ENCODE measurements at places on chromosomes 16 and 17.

- DNase-seq, result no peak
Observed at GRCh38 chr16:29743827-29744531, 1.8 kb downstream of the C16orf54 start.

DNA sequence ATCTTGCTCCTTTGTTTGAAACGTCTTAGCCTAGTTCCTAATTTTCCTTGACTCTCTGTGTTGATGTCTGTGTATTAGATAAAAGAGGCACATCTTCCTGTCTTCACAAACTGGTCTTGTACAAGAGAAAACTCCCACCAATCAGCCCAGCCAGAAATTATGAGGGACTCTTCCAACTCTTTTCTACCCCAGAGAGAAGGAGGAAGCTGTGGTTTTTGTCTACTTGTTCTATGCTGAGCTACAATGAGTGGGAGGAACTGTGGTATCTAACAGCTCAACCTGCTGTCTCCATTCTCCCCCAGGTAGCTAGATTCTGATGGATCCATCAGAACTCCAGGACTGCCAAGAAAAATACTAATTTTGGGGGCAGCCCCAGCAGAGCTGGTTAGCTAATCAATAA, 392.5 kb downstream of the HS3ST3B1 start:
- no peak for DNase-seq

- DNase-seq, result no peak
Observed at GRCh38 chr16:12625068-12625467, 178.6 kb downstream of the CPPED1 start.

DNA sequence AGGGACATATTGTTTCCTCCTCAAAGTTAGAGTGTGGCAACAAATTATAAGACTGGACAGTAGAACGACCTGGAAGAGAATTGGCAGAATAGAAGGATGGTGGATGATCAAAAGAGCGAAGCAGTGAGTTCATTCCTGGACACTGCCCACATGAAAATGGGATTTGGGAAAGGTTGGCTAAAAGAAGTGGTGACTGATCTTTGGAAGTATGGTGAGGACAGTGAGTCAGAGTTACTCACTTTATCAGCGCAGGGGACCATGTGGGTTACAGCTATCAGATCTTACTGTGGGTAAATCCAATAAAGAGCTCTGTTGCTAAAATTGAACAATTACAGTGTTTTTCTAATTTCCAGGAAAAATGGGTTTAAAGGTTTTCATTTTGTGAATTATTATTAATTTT, 2.7 kb upstream of the TANC2 start:
- no peak for DNase-seq

DNA sequence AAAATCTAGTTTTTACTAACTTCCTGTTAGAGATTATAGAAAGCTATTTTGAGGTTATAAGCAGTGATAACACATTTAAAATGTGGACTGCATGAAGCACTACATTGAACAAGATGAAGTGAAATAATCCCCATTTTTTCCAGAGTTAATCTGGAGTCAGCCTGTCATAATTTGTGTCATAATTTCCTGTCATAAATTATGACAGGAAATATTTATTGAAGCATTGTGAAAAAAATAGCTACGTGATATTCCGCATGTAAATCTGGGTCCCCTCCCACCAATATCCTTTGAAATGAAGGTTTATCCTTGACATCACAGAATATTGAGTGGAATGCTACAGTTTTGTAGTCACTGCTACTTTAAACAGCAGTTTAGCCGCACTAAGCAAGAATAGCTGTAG, 40.1 kb downstream of the OMG start:
- no peak for DNase-seq

GRCh38 chr16:54936979-54937670, 6.5 kb downstream of the IRX5 start:
- DNase-seq, result peak; percentile 93

GRCh38 chr17:57001541-57001940, 23.6 kb downstream of the SCPEP1 start:
- no peak for DNase-seq

- DNase-seq, result no peak
Observed at GRCh38 chr17:10471858-10472257, 2.5 kb upstream of the MYH4 start.

DNA sequence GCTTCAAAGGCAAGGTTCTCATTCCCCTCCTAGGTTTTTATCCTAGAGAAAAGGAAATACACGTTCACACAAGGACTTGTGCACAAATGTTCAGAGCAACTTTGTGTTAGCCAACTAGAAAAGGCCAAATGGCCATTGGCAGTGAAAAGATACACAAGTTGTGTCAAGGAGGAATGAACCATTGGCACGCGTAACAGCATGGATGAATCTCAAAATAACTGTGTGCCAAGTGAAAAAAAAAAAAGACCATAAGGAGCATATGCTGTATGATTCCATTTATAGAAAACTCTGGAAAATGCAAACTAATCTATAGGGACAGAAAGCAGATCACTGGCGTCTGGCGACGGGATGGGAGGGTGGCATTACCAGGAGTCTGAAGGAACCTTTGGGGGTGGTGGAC, 333.8 kb downstream of the SNX29 start:
- no peak for DNase-seq

DNA sequence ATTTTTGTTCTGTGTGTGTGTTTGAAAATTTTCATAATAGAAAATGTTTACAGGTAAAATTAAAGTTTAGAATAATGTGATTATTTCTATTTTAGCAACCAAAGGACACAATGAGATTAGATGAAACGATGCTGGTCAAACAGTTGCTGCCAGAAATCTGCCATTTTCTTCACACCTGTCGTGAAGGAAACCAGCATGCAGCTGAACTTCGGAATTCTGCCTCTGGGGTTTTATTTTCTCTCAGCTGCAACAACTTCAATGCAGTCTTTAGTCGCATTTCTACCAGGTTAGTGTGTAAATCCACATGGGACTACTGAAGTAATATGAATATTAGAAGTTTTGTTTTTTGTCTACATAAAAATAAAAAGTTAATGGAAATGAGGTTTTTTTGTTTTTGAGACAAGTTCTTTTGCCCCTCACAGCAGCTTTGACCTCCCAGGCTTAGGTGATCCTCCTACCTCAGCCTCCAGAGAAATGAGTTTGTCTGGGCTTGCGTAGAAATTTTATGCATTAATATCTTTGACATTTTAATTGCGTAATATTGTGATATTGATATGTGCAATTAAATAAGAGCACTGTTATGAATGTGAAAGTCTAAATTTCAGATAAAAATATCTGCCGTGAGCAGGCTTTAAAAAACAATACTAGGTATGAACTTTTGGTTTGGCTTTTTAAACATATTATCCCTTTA, 68.5 kb downstream of the NF1 start:
- no peak for DNase-seq

DNA sequence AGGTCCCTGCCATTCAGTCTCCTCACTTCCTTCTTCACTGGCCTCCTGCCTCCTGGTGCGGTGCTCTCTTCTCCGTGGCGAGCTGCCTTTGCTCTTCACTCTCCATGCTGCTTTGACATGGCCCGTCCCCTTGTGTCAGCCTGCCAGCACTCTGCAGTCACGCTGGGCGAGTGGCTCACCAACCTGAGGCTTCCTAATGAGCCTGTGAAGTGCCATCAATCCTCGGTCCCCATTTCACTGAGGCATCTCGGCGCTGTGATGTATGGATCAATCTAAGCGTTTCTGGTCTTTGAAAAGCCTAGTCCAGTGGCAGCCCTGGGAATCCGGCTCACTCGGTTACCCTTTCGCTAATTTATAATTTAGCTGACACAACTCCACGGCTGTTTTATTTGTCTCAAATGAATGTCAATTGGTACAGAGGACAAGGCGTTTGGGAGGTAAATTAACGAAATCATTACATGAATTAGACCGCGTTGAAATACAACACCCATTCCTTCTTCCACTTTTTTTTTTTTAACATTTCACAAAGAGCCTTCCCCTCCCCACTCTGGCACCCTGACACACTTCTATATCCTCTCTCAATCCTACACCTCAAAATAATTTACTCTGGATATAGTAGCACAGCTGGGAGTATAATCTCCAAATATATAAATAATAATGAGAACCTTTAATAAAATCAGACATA, 610.7 kb downstream of the TMEM114 start:
- no peak for DNase-seq

DNA sequence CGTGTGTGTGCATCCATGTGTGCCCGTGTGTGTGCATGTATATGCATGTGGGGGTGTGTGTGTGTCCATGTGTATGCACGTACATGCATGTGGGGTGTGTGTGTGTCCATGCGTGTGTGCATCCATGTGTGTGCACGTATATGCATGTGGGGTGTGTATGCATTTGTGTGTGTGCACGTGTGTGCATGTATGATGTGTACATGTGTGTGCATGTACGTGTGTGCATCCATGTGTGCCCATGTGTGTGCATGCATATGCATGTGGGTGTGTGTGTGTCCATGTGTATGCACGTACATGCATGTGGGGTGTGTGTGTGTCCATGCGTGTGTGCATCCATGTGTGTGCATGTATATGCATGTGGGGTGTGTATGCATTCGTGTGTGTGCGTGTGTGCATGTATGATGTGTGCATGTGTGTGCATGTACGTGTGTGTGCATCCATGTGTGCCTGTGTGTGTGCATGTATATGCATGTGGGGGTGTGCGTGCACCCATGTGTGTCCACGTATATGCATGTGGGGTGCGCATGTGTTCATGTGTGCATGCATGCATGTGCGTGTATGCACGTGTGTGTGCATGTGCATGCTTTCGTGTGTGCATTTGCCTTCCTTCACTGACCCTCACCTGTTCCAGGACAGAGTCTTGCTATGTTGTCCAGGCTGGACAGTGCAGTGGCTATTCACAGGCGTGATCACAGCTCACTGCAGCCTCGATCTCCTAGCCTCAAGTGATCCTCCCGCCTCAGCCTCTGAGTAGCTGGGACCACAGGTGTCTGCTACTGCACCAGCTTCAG, 129.6 kb upstream of the TNRC6C start:
- DNase-seq, result no peak

GRCh38 chr16:72482695-72483094, 310.7 kb upstream of the PMFBP1 start:
- DNase-seq, result no peak

- no peak for DNase-seq
Observed at GRCh38 chr17:10777890-10778289, 26.0 kb downstream of the TMEM238L start.

GRCh38 chr17:56740481-56740880, 93.2 kb downstream of the C17orf67 start:
- no peak for DNase-seq

DNA sequence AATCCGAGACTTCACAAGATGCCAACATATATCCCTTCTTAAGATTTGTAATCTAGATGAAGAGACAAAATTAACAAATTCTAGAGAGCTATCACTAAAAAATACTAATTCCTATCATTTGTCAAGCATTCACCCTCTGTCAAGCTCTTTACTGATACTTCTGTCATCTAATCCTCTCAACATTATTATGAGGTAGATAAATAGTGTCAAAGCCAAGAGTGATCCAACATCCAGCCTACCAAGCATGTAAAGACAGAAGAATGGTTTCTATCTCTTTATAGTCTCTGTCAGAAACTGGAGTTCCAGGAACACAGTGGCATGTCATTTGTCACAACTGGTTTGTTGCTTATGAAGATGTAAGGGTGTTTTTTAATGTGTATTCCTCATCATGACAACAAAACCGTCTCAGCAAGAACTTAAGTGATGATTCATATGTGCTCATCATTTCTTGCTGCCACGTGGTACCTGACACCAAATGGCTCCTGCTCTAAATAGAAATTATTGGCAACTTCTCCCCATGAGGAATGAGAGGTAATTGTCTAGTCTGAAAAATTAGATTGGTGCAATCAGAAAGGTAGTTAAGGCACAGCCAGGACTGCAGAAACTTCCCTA, 196.8 kb downstream of the TOX3 start:
- no peak for DNase-seq

- no peak for DNase-seq
Observed at GRCh38 chr17:77872199-77872598, 86.3 kb upstream of the TNRC6C start.

- peak; percentile 81 for DNase-seq
Observed at GRCh38 chr17:31391496-31391949, at the start of gene RAB11FIP4. Gene RAB11FIP4, plus strand, starts transcription at chr17:31391675. Its CDS starts 178 bp downstream, at chr17:31391853.

DNA sequence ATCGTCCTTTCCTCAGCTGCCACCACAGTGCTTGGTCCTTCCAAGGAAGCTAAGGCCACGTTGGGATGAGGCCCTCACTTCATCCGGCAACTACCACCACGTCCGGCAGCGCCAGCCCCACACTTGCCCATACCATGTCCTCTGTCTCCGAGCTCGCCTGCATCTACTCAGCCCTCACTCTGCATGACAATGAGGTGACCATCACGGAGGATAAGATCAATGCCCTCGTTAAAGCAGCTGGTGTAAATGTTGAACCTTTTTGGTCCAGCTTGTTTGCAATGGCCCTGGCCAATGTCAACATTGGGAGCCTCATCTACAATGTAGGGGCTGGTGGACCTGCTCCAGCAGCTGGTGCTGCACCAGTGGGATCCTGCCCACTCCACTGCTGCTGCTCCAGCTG, 44.9 kb downstream of the TTC19 start:
- no peak for DNase-seq

DNA sequence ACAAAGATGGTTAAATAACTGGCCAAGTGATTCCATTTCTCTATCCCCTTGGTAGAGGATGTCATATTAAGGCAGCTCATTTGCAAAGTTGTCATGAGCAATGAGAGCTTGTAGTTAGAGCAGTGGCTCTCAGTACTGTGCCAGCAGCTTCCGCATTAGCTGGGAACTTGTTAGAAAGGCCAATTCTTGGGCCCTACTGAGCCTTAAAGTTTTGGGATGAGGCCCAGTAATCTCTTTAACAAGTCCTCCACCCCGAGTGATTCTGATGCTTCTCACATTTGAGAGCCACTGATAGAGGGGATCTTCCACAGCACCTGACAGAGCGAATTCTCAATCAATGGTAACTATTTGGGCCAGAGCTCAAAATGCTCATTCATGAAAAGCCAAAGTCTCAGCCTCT, 20.2 kb upstream of the CCL1 start:
- no peak for DNase-seq

DNA sequence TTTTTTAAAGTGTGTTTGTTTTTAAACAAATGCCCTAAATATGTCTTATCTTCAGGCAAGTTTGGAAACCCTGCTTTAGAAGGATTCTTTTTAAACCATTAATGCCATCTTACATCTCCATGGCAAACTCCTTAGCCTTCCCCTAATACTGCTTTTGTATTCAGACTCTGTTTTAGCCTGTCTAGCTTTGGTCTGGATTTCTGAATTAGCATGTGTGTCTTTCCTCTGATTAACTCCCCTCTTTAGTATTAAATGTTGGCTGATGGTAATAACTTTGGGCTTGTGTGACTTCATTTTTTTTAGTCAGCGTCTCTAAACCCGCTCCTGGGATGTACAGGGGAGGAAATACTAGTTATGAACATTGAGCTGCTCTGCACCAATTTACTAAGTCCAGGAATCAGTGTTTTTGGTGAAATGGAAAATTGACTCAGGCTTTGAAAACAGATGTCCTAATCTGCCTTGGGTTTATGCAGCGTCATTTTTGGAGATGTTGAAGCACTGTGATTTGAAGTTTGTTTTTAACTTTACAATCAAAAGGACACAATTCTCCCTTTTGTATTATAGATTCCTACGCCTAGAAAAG, 22.2 kb downstream of the WIPF2 start:
- no peak for DNase-seq

GRCh38 chr17:2911035-2911754, 115.0 kb downstream of the RAP1GAP2 start:
- no peak for DNase-seq

- no peak for DNase-seq
Observed at GRCh38 chr17:28370744-28371103, 617 bp upstream of the VTN start.

GRCh38 chr17:10360578-10360977, 12.2 kb downstream of the MYH13 start:
- DNase-seq, result no peak

- DNase-seq, result no peak
Observed at GRCh38 chr16:67694611-67695010, 24.5 kb downstream of the GFOD2 start.
